Left renal pelvis (tissue), 4 donors: ENCODE measurements at places on chromosomes 1 and 21. TPM values are rescaled to one million over a fixed set of nuclear protein-coding genes. Genes with fewer than 3 reads are reported as not detected.

The FLG2 gene
- polyA plus RNA-seq = 0.20 TPM

The C1orf226 gene
- polyA plus RNA-seq = 22.8 TPM

DNA sequence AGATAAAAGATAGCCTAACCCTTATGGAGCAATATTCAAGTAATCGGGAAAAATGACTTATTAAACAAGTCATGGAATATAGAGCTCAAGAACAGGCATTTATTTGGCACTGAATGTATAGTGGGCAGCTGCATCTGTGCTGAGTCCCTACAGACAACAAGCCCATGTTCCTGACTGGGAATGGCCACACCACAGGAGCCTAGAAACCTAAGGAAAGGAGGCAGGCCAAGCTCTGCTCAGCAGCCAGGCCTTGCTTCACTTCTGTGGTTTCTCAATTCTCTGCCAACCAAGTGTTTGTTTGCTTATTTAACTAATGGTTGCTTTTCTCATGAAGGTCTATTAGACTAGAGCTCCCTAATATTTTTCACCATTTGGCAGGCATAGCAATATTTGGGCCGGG is 21.5 kb downstream of the AK2 start:
- no peak for DNase-seq

The MYOC gene
- 0.14 TPM for polyA plus RNA-seq

The SLC1A7 gene
- 0.06 TPM for polyA plus RNA-seq

GRCh38 chr1:156643778-156644092 is 1.8 kb downstream of the BCAN start:
- no peak for DNase-seq
